CD4-positive, alpha-beta T cell treated with Interleukin-1 beta for 1 hour (primary cell): ENCODE measurements at places on chromosomes 2 and 18.

- DNase-seq: no peak
These were observed 53.7 kb downstream of the APLF start for GRCh38 chr2:68521037-68521436.

GRCh38 chr2:70212298-70212932 lies 21.6 kb upstream of the C2orf42 start:
- no peak for DNase-seq

- no peak for DNase-seq
These were observed 45.8 kb upstream of the HS6ST1 start for GRCh38 chr2:128364441-128364911.

DNA sequence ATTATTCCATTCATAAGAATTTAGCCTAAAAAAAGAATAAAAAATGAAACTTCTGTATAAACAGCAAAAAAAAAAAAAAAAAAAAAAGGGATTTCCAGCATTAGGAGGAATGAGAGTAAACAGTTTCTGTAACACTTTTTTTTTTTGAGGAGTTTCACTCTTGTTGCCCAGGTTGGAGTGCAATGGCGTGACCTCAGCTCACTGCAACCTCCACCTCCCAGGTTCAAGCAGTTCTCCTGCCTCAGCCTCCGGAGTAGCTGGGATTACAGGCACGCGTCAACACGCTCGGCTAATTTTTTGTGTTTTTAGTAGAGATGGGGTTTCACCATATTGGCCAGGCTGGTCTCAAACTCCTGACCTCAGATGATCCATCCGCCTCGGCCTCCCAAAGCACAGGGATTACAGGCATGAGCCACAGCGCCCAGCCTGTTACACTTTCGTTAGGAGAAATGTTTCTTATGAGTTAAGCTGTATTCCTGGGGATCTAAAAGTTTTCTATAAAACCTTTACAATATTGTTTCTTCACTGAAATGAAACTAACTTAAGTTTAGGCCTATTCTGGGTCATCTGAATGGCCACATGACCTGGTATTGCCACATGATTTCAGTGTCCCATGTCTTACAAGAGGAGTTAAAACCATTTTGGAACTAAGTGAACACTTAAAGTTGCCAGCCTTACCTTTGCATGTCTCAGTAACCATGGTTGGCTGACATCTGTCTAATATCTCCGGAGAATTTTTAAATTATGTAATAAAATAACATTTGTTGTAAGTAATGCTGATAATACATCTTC lies 17.5 kb downstream of the SMAD2 start:
- no peak for DNase-seq

- DNase-seq: no peak
These were observed 270.2 kb downstream of the EN1 start for GRCh38 chr2:118577202-118577601.
